ENCODE measurements at places on chromosomes 4 and X. TPM values are rescaled to one million over a fixed set of nuclear protein-coding genes. Genes with fewer than 3 reads are reported as not detected.

The CLTRN gene
- total RNA-seq, result 0.13 TPM

The POLN gene
- total RNA-seq, result 1.8 TPM

The INTS6L gene
- total RNA-seq, result 1.9 TPM

The FAT1 gene
- total RNA-seq, result 261 TPM

The XAGE1B gene
- not detected for total RNA-seq

The TDO2 gene
- total RNA-seq, result not detected

The TRIM75 gene
- not detected for total RNA-seq

The SOWAHB gene
- total RNA-seq, result not detected

The SLC49A3 gene
- total RNA-seq, result 9.1 TPM

The GPC3 gene
- not detected for total RNA-seq

The MAGEB16 gene
- total RNA-seq, result not detected

The ZNF157 gene
- total RNA-seq, result not detected

The RADX gene
- 2.1 TPM for total RNA-seq

The MAOA gene
- 0.76 TPM for total RNA-seq

The CENPVL1 gene
- total RNA-seq, result not detected

The SMIM31 gene
- total RNA-seq, result not detected

The NEUROG2 gene
- total RNA-seq, result not detected

The TLR3 gene
- 0.54 TPM for total RNA-seq

The USP17L24 gene
- total RNA-seq, result not detected

The SH3TC1 gene
- total RNA-seq, result 6.5 TPM

The NHS gene
- total RNA-seq, result 5.6 TPM

The CT83 gene
- not detected for total RNA-seq

The PI4K2B gene
- 29.2 TPM for total RNA-seq

The MTNR1A gene
- not detected for total RNA-seq

The DMRTC1B gene
- total RNA-seq, result not detected

The COX7B2 gene
- total RNA-seq, result not detected

The ADH1A gene
- total RNA-seq, result not detected

The RAB33A gene
- total RNA-seq, result 3.3 TPM

The SMIM10 gene
- total RNA-seq, result 3.8 TPM

The ATP7A gene
- total RNA-seq, result 6.6 TPM

The NWD2 gene
- total RNA-seq, result not detected

The ENPEP gene
- total RNA-seq, result 0.11 TPM

The ZNF732 gene
- total RNA-seq, result 0.11 TPM
